ENCODE measurements at places on chromosomes 7 and 10.

DNA sequence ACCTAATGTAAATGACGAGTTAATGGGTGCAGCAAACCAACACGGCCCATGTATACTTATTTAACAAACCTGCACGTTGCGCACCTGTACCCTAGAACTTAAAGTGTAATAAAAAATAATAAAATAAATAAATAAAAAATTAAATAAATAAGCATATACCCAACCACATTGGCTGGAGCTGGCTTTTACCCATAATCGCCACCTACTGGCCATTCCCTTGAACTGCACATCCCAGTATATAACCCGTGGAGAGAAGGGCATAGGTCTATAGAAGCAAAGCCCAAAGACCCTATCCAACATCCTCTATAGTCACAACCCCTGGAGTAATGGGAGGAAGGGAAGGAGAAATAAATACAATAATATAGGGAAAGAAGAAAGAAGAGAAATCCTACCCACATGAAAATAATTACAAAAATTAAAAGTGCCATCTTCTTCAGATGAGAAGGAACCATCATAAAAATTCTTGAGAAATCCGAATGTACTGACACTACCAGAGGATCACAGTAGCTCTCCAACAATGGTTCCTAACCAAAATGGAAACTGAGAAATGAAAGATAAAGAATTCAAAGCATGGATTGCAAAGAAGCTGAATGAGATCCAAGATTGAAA, 65.6 kb downstream of the TWIST1 start:
- DNase-seq, result peak; percentile 25

- no peak for DNase-seq
Observed at GRCh38 chr7:115976651-115977050, 53.9 kb downstream of the TFEC start.

DNA sequence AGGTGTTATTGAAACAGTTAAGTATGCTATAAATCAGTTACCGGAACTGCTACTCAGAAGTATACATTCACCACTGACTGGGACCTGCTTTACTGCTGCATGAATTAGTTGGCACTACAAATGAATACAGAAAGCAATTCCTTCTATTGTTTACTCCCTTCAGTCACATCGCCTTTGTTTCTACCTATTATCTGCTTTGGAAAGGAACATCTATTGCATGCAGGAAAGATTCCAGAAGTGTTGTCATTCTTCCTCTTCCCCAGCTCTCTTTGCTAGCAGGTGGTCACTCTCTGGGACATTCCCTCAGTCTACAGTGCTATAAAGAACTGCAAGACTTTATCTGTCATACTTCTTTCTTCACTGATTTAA, 131.3 kb downstream of the ANK3 start:
- no peak for DNase-seq

GRCh38 chr7:37920849-37921805, 687 bp downstream of the EPDR1 start:
- no peak for DNase-seq

DNA sequence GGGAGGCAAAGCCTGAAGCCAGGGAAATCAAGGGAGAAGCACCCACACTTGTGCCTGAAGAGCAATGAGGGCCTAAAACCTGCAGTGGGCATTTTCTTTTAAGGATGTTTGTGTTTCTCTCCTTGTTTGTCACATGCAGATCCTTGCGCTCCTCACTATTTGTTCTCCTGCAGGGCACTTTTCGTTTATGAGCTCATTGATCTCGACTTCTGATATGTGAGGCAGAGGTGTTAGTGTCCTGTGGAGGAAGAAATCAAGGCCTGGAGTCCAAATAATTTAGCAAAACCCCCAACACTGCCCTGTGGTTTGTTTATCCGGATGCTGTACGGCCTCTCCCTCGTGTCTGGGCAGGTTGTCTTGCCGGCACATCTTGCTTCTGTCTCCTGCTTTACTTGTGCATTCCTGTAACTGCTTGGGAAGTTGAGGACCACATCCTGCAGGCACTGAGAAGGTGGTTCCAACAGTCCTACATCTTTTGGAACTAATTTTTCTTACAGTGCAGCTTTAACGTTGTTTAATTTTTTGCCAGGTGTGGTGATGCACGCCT, 13.7 kb downstream of the UBE3C start:
- no peak for DNase-seq

GRCh38 chr10:72316748-72317435, 37.8 kb downstream of the DNAJB12 start:
- peak; percentile 61 for DNase-seq

DNA sequence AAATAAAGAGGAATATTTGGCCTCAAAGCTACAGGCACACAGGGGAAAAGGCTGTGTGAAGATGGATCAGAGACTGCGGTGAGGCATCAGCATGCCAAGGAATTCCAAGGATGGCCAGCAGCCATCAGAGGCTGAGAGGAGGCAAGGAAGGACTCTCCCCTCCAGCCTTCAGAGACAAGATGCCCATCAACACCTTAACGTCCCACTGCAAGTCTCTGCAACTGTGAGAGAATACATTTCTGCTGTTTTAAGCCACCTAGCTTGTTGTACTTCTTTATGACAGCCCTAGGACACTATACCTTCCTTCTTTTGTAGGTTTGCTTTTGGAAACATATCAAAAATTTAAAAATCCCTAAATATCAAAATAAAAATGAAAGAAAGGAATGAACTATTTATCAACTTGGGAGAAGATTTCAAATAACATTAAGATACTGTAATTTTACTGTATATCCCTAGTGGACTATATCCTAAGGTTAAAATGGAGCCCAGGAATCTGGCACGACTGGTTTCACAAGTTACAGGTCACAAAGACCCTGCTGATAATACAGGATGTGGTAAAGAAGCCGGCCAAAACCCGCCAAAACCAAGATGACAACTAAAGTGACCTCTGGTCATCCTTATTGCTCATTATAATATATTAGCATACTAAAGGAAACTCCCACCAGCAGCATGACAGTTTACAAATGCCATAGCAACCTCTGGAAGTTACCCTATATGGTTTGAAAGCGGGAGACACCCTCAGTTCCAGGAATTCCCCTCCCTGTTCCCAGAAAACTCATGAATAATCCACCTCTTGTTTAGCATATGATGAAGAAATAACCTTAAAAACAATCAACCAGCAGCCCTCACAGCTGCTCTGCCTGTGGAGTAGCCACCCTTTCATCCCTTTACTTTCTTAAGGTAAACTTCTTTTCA, 185.2 kb downstream of the AVL9 start:
- DNase-seq, result no peak

- no peak for DNase-seq
Observed at GRCh38 chr7:13692548-13692947, 296.9 kb downstream of the ETV1 start.

GRCh38 chr10:44968091-44968490, 8.5 kb downstream of the RASSF4 start:
- peak; percentile 19 for DNase-seq

GRCh38 chr10:30488316-30488715, 54.3 kb downstream of the MAP3K8 start:
- DNase-seq, result no peak

DNA sequence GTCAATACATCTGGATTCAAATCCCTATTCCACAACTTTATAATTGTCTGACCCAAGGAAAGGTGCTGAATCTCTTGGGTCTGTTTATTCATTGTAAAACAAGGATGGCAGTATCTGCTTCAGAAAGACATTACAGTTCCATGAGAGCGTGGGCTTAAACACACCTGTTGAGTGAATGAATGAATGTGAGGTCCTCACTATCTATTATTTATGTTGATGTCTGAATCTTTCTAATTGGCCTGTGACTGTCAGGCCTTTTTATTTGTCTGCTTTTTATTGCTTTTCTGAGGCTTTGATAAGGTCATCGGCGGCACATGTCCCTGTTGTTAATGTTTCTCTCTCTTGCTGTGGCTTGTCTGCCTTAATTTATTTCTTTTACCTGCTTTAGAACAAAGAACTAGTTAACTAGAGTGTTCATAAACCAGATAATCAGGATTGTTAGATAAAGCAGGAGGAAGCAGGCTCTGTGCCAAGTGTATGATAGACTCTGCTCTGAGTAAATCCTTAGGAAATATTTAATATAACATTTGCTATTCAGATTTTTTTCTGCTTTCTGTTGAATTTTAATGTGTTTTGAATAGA, 42.3 kb upstream of the CYCS start:
- no peak for DNase-seq

DNA sequence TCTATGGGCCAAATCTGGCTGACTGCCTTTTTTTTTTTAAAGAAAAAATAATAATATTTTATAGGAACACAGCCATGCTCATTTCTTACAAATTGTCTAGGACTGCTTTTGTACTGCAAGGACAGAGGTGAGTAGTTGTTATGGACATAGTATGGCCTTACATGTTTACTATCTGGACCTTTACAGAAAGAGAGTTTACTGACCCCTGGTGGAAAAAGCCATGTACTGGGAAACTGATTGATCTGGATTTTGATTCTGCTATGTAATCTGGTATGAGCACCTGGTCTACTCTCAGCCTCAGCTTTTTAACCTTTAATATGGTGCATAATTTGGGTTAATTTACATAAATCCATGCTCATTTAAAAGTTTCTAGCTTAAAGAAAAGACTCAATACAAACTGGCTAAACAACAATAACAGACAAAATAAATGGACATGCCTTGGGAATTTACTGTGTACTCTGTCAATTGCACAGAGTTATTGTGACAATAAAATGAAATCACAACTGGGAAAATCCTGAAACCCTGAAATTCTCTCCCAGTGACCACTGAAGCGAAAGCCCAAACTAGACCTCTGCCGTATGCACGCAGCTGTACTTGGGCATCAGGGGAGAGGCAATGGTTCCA, 260.7 kb downstream of the BMPER start:
- no peak for DNase-seq

GRCh38 chr7:81676813-81677212, 93.0 kb downstream of the HGF start:
- no peak for DNase-seq

DNA sequence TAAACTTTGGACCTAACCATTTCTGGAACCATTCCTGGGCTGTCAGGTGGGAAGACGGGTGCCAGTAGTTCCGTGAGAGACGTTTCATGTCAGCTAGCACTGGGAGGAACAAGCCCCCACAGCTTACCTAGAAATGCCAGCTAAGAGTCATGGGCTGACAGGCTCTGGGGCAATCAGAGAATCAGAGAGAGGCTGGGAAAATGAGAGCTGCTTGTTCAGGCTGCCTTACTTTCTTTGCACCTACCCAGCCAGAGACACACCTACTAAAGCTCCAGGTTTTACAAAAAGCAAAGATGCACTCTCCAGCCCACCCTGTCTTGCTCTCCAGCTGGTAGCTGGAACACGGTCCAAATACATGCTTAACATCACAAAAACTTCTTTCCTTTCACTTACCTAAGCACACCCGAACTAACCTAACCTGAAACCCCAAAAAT, 688 bp downstream of the PTN start:
- no peak for DNase-seq

Data from CD4-positive, alpha-beta T cell treated with Interleukin-17A for 1 hour (primary cell).